ENCODE measurements at places on chromosomes 4 and X.

- no peak for DNase-seq
Observed at GRCh38 chrX:46461660-46462191, 83.5 kb downstream of the ZNF674 start.

- DNase-seq = peak; percentile 8
Observed at GRCh38 chr4:15043226-15043625, 40.9 kb downstream of the CPEB2 start.

DNA sequence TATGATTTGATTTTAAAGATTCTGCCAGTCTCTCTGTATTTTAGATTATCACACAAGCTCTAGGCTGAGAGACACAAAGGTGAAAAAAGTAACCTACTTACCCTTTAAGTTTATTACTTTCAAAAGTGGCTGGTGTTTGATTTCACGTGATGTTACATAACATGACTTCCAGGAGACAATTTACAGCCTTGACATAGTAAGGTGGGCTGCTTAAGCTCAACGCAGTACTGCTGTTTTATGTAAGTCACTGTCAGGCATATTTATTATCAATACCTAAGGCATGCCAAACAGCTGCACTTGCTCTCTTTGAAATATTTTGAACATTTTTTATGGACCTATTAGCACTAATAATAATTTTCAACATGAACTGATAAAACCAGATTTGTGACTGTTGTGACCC is 451.5 kb upstream of the FAM241A start:
- no peak for DNase-seq

DNA sequence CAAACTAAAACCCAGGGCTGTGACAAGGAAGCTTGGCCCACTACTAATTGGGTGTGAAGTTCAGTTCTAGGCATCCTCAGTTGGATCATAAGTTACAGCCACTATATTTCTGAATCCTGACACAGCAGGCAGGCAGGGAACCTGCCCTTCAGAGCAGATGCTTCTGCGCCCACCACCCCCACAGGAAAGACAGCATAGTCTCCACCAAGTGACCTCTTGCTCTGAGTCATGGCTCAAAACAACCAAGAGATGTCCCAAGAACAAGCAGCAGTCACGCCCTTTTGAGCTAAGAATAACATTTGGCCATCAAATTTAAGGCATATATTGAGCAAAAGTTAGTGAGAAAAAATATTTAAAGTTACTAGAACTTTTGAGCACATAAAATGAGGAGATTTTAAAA is 170.7 kb upstream of the SMARCAD1 start:
- peak; percentile 24 for DNase-seq

DNA sequence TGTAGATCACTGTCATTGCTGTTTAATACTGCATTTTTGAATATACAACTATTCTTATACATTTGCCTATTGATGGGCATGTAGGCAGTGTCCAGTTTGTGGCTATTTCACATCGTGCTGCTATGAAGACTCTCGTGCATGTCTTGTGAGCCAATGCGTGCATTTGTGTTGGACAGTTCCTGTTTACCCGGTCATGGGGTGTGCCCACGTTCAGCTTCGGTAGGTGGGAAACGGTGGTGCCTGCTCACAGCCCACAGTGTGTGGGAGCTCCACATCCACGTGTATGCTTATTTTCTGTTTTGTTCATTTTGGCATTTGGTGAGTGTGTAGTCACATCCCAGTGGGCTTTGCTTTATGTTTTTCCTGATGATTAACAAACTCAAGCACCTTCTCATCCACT is 19.7 kb upstream of the RNF212 start:
- DNase-seq = no peak

DNA sequence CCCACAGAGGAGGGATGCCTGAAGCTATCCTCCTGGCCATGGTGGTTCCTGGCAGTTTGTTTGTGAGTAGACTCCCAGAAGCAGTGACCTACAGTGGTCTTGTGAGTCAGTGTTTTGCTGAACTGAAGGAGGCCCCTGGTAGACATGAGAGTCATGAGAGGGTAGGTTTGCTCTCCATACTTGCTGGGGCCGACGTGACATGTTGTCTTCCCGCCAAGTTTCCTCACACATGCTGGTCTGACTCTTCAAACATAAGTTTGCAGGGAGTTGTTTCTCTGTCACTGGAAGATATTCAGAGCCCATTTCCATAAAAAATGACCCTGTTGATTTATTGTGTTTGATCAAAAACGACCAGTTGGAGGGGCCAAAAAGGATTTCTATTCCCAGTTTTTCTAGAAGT is 131.1 kb upstream of the SCML1 start:
- DNase-seq = no peak

DNA sequence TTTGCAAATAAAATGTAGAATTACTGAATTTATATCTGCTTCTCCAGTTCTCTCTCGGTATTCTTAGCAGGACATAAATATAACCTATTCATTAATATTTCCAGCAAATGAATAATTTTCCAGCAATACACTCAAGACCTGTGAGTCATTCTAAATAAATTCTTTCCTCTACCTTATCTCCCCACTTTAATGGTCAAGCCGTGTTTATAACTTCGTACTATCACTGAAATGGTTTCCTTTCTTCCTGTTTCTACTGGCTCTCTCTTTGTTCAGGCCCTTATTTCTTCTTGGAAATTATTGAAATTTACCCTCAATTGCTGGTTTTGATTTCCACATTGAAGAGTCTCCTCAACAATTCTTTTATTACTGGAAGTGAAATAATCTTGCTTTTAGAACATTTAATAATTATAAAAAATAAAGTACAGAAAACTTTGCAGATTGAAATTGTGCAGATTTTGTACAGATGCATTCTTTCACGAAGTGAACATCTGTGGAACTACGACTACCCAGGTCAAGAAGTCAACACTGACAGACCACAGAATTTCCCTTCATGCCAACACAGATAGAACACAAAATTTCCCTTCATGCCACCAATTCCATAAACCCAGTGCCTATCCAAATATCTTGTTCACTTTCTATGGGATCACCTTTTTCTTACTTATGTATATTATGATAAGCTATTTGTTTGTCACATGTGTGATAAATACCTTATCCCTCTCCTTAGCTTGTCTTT is 205.7 kb downstream of the FAT4 start:
- no peak for DNase-seq

DNA sequence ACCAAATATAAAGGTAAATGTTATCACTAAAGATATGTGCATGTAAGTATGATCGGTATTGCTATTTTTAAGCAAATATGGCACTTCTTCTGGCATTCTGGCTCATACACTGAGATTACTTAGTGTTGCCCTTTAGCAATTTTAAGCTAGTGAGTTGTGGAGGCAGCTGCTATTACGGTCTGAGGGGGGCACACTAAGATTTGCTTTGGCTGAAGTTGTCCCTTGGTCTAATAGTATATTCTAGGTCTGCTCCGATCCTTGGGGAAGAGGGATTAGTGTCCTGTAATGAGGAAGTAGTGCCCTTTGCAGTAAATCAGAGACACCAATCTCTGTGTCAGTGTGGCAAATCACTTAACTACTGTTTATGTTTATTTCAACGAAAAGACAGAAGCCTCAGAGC is 196.5 kb upstream of the FTHL17 start:
- DNase-seq = peak; percentile 26

- DNase-seq = no peak
Observed at GRCh38 chr4:27215220-27215826, 354.7 kb downstream of the STIM2 start.

DNA sequence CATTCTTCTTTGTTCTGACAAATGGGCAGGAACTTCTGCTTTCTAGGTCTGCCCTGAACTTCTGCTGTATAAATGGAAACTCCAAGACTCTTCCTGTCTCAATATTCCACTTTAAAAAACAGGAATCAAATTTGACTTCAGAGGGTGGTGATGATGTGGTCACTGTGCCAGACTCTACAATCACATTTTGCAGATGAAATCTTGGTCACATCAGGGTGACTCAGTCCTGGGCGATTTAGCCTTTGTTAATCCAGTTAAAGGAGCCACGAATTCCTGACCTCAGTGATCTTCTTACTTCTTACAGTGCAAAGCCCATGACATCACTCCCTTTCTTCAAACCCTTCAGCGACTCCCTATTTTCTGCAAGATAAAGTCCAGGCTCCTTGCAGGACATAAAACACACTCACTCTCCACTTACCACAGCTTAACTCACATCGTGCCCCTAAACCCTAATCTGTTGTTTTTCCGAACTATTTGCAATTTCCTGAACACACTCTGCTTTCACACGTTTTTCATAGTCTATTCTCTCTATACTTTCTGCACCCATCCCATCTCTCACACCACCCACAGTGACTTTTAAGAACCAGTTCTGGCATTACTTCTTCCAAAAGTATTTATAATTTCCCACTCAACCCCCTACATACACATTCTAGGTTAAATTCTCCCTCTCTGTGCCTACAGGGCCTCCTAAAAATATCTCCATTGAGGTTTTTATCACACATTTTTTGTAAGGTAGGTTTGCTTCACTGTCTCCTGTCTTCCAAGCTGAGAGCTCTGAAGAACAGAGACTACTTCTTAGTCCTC is 11.1 kb downstream of the GASK1B start:
- peak; percentile 5 for DNase-seq

GRCh38 chr4:94548571-94548970 is 96.8 kb downstream of the PDLIM5 start:
- DNase-seq = no peak

DNA sequence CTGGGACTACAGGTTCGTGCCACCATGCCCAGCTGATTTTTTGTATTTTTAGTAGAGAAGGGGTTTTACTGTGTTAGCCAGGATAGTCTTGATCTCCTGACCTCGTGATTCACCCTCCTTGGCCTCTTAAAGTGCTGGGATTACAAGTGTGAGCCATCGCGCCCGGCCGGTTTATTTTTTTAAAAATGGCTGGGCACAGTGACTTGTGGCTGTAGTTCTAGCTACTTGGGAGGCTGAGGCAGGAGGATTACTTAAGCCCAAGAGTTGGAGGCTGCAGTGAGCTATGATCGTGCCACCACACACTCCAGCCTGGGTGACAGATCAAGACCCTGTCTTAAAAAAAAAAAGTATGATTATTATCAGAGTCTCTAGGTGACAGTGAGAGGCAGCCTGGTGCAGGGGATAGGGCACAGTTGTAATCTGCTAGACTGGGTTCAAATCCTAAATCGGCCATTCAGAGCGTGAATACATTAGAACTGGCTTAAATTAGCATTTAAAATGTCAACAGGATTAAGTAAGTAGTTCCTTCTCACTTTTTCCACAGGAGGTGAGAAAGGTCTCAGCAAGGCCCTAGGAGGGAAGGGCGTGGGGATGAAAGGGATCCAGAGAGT is 435 bp upstream of the MGST2 start:
- no peak for DNase-seq

- no peak for DNase-seq
Observed at GRCh38 chr4:48989461-48990203, 3.6 kb downstream of the CWH43 start.

GRCh38 chrX:125786316-125786715 is 379.8 kb downstream of the DCAF12L2 start:
- DNase-seq = no peak

DNA sequence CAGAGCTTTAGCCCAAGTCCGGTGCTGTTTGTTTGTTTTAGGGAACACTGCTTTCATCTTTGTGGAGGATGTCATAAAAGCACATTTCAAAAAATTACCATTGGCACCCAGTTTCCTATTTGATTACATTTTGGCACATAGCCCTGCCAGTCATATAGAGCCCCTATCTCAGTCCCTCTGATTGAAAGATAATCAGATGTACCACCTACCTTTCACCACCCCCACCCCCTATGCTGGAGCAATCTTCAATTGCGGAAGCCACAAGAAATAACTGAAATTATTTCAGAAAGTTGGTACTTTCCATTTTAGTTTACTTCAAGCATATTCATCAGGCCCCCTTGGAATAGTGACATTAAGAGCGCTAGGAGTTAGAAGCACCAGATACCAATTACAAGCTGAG is 136.7 kb upstream of the RPL34 start:
- no peak for DNase-seq

DNA sequence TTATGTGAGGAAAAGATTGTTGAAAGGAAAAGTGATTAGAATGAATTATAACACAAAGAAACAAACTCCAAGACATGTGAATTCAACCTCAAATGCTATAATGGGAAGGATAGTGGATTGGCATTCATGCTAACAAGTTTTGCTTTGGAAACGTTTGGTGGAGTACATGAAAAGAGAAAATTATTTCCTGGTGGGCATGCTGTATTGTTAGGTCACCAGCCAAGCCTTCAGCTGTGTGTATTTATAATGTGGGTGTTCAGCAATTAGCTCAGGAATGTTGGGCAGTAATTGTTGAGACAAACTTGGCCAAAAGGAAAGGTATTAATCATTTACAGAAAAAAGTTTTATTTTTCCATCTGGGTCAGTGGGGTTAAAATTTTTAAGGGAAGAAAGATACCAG is 198.9 kb upstream of the ARSJ start:
- DNase-seq = no peak

DNA sequence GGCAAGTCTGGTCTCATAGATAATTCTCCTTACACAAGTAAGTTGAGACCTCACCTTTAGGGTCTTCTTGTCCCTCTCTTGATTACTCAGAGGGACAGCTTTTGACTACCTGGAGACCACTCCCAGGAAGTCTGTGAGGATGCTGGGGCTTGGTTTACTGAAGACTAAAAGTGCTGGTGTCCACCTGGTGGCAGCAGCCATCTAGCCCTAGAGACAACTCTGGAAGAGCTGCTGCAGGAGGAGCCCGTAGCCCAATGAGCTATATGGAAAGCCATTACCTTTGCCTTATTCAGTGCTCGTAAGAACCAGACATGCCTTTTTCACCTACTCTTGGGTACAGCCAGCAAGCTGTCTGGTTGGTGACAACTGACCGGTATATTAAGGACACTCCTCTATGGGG is 7.3 kb downstream of the FGFBP2 start:
- DNase-seq = no peak

DNA sequence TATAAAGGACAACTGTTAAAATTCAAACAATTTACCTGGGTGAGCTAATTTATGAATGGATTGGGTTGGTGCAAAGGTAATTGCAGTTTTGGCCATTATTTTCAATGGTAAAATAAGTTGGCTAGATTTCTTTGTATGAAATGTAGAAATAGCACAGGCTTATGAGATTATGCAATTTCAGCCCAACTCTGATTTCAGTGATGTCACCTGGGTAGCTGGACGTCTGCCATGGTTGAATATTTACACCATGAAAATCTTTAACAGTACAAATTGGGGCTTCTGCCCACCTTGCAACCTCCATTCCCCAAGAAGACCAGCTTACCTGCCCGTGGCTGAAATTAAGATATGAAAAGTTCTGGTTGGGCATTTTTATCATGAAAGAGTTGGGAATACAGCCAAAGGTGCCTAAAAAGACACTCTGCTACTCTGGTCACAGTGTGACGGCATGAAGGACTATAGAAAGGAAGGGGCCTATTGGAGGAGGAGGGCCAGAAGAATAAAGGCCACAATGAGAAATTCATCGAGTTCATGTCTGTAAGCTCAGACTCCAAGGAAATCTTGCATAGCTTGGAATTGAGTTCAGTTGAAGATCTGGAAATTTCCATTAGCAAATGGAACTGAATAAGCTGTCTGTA is 29.7 kb downstream of the EGF start:
- no peak for DNase-seq

- no peak for DNase-seq
Observed at GRCh38 chr4:119191505-119191904, 21.0 kb upstream of the USP53 start.
